ENCODE measurements at places on chromosomes 1 and 21.

DNA sequence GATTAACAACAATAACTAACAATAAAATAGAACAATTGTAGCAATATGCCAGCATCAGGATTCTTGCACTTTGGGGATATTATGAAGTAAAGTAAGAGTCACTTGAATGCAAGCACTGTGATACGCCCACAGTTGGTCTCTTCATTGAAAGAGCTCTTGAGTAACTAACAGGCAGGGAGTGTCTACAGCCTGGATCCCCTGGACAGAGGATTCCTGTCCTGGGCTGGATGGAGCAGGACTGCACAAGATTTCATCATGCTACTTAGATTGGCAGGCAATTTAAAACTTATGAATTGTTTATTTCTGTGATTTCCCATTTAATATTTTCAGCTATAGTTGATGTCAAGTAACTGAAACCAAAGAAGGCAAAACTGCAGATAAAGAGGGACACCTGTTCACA lies 13.7 kb upstream of the KRTAP19-5 start:
- no peak for DNase-seq

- no peak for DNase-seq
Measured at GRCh38 chr21:17527711-17528110, 14.9 kb downstream of the CXADR start.

GRCh38 chr21:43602266-43603232 lies 56.7 kb downstream of the HSF2BP start:
- no peak for DNase-seq

GRCh38 chr1:223343692-223344091 lies 20.3 kb downstream of the SUSD4 start:
- DNase-seq = no peak
